ENCODE measurements at places on chromosomes 5 and 9.

DNA sequence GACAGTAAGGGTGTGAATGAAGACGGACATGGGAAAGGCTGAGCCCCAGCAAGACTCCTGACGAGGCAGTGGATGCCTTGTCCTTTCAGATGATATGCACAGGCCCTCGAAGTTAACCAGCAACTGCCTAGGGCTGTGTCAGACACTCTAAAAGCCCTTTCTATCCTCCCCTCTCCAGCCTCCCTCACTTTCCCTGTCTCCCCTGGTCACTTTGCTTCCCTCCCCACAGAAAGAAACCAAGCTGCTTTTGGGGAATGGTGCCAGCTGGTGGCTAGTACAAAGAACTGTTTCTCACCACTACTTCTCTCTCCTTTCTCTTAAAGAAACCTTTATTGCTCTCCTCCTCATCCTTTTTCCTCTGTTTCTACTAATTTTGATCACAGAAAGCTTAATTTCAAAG is 21.4 kb downstream of the LHFPL2 start:
- no peak for DNase-seq

GRCh38 chr5:133450286-133450685 is 162.1 kb downstream of the FSTL4 start:
- DNase-seq = no peak

GRCh38 chr9:121686930-121687541 is 35.6 kb downstream of the DAB2IP start:
- DNase-seq = peak; percentile 26

DNA sequence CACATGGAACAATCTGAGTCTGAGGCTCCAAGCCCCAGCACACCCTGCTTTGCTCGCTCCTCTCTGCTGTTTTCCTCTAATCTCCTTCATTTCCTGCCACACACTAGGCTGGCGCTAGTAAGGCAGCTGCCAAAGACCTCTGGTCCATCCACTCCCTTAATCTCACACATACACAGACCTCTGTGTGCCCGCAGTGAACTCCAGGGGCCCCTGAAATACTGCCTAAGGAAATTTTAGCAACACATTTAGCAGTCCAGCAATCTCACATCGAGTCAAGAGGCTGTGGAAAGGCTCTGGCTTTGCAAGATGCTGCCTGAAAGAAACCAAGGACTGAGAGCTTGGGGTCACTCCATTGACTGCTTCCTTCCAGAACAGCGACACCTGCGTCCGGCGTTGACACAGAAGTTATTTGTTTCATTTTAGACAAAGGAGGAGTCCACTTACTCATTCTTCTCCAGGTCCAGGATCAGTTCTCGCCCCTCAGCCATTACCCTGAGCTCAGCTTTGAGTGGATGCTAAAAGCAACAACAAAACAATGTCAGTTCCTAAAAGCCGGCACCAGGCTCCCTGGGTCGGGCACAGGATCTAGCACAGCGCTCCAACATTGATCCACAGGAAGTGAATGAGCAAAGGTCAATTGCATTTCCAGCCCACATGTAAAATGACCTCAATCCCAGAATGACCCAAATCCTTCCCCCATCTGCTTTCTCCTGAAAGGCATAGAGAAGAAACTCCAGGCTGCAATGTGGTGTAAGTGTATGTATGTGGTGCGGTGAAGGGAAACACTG is 11.5 kb downstream of the ADAM19 start:
- DNase-seq = no peak

- no peak for DNase-seq
Observed at GRCh38 chr5:175617447-175617846, 40.4 kb upstream of the HRH2 start.

DNA sequence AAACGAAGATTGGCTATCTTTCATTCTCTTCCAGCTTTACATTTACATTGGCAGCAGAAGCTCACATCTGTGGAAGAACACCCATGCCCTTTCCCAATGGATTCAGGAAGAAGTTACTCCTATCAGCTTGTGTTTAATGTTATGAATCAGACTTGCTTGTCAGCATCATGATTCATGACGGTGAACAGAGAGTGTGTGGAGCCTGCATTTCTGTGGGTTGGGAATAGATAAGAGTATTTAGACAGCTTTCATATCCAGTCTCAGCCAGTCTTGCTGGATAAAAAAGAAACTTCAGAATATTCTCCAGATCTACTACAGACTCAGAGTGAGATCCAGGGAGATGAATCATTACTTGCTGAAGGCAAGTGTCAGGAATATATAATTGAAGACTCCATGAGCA is 812.9 kb upstream of the ZNF608 start:
- DNase-seq = no peak

- peak; percentile 89 for DNase-seq
Observed at GRCh38 chr5:1167728-1168709, 33.4 kb upstream of the SLC6A19 start.

GRCh38 chr9:74729136-74729695 is 158.5 kb downstream of the TRPM6 start:
- DNase-seq = no peak

DNA sequence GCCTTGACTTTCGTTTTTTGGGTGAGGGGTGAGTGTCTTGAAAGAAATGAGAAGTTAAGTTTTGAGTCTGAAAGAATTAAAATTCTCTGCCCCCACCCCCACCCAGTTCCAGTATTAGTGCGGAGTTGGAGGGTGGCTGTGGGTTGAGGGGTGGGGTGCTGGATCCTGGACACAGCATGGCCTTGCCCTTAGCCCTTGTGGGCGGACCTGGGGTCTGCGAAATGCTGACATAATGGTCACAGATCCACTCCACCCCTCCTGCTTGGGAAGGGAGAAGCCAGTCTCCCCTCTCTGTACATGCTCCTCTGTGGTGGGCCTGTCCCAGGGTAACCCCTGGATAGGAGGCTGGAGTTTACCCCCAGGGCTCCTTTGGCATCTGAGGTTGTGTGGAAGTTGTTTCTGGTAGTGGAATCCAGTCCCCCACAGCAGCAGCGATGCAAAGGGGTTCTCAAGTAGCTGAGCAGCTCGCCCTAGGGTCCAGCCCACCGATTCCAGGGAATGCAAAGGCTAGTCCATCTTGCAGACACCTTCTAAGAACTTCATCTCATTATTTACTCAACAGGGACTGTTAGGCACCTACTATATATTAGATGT is 42.8 kb upstream of the TCF7 start:
- no peak for DNase-seq

DNA sequence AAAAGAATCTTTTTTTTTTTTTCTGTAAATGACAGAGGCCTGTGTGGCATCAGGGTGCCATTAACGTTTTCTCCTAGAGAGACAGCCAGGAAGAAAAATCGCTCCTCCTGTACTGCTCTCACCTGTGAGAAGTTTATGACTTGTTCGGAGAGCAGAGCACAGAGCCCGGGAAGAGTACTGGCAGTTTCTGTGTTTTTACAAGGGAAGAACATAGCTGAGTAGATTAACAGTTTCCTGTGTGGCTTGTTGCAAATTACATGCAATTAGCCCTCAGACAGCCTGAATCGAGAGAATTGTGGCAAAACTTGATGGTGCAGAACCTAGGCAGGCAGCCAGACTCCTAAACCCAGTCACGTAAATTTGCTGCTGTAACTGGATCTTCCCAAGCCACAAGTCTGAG is 32.1 kb downstream of the PRKACG start:
- peak; percentile 92 for DNase-seq

GRCh38 chr5:126003309-126003708 is 419.9 kb upstream of the GRAMD2B start:
- DNase-seq = no peak

GRCh38 chr5:111703662-111704061 is 53.3 kb downstream of the NREP start:
- DNase-seq = no peak
